ENCODE measurements at places on chromosomes 5 and 9. TPM values are rescaled to one million over a fixed set of nuclear protein-coding genes. Genes with fewer than 3 reads are reported as not detected.

- H3K4me3 ChIP-seq = no peak within 1 kb of the TSS
- DNase-seq = no peak
- no peaks in the 10 kb centered on the region for H3K27me3 ChIP-seq
- H3K36me3 ChIP-seq = no peaks in the 10 kb centered on the region
- no peak within 1 kb of the TSS for H3K27ac ChIP-seq
Observed at GRCh38 chr9:132978451-132979131, at the start of gene GFI1B. Gene GFI1B, plus strand, starts transcription at chr9:132978694. Its CDS starts 7,985 bp downstream, at chr9:132986679.

- H3K4me3 ChIP-seq = no peak overlapping the region
- no peak for DNase-seq
- H3K27me3 ChIP-seq = no peaks in the 10 kb centered on the region
Observed at GRCh38 chr5:6389397-6389796, 11.1 kb upstream of the MED10 start.

DNA sequence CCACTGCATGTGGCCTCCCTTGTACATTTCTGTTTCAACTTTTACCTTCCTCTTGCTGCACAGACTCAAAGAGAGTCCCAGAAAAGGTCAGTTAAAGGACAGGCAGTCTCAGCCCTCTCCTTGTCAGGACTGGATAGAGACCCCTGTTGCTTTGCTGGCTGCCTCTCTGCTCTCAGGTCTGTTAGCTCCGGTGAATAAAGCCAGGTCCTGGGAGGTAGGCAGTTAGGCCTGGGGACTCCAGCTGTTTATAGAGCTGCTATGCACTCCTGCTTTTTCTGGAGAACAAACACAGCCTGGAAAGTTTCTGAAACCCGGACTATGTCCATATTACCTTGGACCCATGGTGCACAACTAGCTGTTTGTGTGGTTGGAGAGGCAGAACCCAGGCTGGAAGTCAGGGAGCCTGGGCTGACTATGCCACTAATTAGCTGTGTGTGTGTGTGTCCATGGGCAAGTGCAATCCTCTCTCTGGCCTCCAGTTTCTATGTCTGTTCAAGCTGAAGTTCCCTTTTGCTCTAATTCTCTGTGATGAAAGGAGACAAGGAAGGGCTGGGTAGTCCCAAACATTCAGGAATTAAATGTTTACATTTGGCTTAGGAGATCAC is 42.9 kb downstream of the GLRA1 start:
- H3K27me3 ChIP-seq = no peaks in the 10 kb centered on the region
- H3K4me1 ChIP-seq = peaks cover 3% of the 10 kb centered on the region
- no peak overlapping the region for H3K27ac ChIP-seq
- no peak for DNase-seq
- H3K4me3 ChIP-seq = no peak overlapping the region

DNA sequence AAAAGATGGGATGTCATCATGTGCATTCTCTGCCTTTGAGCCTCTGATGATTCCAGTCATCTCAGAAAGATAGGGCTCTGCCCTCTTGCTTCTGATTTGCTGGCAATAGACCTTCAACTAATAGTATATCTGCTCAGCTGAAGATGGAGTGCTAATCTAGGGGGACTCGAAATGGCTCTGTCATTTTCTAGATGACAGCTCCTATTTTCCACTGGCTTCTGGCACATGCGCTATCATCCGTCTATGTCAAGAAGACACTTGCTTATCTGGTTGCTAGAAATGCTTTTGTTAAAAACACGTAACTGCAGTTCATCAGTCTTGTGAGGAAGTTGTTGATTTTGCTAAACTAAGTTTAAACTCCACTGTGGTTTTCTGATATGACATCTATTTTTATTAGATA is 265.5 kb upstream of the ZNF608 start:
- H3K4me1 ChIP-seq = no peaks in the 10 kb centered on the region
- H3K36me3 ChIP-seq = no peaks in the 10 kb centered on the region
- H3K4me3 ChIP-seq = no peak overlapping the region
- no peaks in the 10 kb centered on the region for H3K27me3 ChIP-seq
- no peak overlapping the region for H3K27ac ChIP-seq

- H3K36me3 ChIP-seq = no peaks in the 10 kb centered on the region
- DNase-seq = no peak
- no peak overlapping the region for H3K4me3 ChIP-seq
- no peaks in the 10 kb centered on the region for H3K4me1 ChIP-seq
- H3K27ac ChIP-seq = no peak overlapping the region
Observed at GRCh38 chr5:34842554-34842953, 3.6 kb downstream of the TTC23L start.

IFT74 gene
- 6.6 TPM for polyA plus RNA-seq

- no peaks in the 10 kb centered on the region for H3K27me3 ChIP-seq
- H3K27ac ChIP-seq = no peak overlapping the region
- no peak overlapping the region for H3K4me3 ChIP-seq
- no peak for DNase-seq
- no peaks in the 10 kb centered on the region for H3K4me1 ChIP-seq
- no peaks in the 10 kb centered on the region for H3K36me3 ChIP-seq
Observed at GRCh38 chr5:87188391-87188790, 79.3 kb upstream of the RASA1 start.

DNA sequence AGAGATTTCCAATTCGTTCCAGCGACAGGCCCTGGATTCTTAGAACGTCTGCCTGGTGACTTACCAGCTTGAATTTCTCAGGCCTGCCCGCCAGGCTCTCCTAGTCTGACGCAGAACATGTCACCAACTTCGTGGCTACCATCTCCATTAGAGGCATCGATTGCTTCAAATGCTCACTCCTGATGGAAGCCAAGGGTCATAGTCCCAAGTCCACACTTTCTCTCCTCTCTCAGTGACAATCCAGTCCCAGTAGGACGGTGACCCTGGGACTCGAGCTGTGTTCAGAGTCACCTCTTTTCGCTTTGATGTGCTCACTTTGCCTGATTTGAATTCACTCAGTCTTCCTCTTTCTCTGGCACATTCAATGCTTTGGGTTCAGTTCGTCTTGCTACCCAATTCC is 94.8 kb downstream of the GADD45G start:
- DNase-seq = no peak
- H3K4me3 ChIP-seq = no peak overlapping the region
- no peak overlapping the region for H3K27ac ChIP-seq
- no peaks in the 10 kb centered on the region for H3K4me1 ChIP-seq
- H3K27me3 ChIP-seq = no peaks in the 10 kb centered on the region

NTRK2 gene
- 0.46 TPM for polyA plus RNA-seq

GRCh38 chr9:110069326-110070248 is 138.4 kb downstream of the C9orf152 start:
- H3K27ac ChIP-seq = peak overlapping the region; percentile 0
- H3K4me1 ChIP-seq = peaks cover 13% of the 10 kb centered on the region
- no peaks in the 10 kb centered on the region for H3K36me3 ChIP-seq
- no peaks in the 10 kb centered on the region for H3K27me3 ChIP-seq

DNA sequence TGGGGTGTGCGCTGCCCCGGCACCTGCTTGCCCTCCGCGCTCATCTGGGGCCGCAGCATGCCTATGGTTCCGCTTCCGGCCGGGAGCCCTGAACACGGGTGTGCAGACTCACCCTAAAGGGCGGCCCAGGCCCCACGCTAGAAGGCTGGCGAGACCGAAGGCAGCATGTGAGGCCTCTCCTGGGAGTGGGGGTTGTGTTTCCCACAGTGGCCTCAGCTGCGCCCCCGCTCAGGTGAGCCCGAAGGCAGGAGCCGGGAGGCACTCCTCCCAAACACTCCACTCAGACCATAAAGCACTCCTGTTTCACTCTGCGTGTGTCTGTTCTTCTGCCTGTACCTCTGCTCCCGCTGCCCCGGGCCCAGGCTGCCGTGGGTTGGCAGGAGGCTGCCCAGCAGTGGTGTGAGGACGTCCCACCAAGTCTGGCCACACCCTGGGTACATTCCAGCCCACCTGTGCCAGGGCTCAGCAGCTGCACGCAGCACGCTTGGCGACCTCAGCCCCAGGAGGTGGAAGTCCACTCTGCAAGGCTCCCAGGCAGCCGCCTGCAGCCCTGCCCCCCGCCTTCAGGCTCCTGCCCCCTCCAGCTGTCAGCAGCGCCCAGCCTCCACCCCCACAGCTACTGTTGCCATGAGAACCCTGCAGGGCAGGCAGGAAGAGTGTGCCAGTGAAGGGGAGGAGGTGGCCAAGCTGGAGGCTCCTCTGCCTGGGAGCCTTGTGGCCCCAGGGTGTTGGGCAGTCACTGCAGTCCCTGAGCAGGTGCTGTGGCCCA is 1.2 kb upstream of the AJM1 start:
- DNase-seq = peak; percentile 72
- peaks cover 33% of the 10 kb centered on the region for H3K36me3 ChIP-seq
- peaks cover 13% of the 10 kb centered on the region for H3K4me1 ChIP-seq
- H3K4me3 ChIP-seq = no peak overlapping the region
- peak overlapping the region; percentile 38 for H3K27ac ChIP-seq

DNA sequence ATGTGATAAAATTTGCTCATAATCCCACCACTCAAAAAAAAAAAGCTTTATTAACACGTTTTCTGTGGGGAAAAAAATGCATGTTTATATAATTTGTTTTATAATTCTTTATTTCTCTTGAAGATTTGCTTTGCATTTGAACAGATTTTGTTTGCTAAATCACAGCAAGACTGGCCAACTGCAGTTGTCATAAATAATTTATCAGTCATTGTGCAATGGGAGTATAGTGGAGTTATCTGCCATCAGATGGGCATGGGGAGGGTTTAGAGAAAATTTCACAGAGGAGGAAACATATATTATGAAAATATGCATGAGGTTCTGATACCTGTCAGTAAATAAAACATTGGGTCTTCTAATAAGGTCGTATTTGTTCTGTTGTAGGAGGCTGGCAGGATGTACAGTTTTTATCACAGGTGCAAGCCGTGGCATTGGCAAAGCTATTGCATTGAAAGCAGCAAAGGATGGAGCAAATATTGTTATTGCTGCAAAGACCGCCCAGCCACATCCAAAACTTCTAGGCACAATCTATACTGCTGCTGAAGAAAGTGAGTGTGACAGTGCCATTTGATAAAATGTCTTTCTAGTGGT is 23.8 kb downstream of the HSDL2 start:
- no peak for DNase-seq
- no peaks in the 10 kb centered on the region for H3K36me3 ChIP-seq
- H3K4me3 ChIP-seq = no peak overlapping the region

NDOR1 gene
- 6.3 TPM for polyA plus RNA-seq

SLC45A2 gene
- polyA plus RNA-seq = not detected
